ENCODE measurements at places on chromosomes 2 and 18. TPM values are rescaled to one million over a fixed set of nuclear protein-coding genes. Genes with fewer than 3 reads are reported as not detected.

The EVX2 gene
- total RNA-seq = not detected

The CNGA3 gene
- not detected for total RNA-seq

The PRSS56 gene
- not detected for total RNA-seq

The SCYGR8 gene
- total RNA-seq = not detected

The SUCLG1 gene
- 50.4 TPM for total RNA-seq

The KIAA2012 gene
- total RNA-seq = not detected

The CHST10 gene
- 6.0 TPM for total RNA-seq

The SMAD4 gene
- 77.9 TPM for total RNA-seq

The LBH gene
- total RNA-seq = 91.4 TPM

The ICOS gene
- 111 TPM for total RNA-seq

The FAM237A gene
- total RNA-seq = not detected

The ELOA2 gene
- total RNA-seq = under 0.01 TPM

The VSNL1 gene
- not detected for total RNA-seq

The RPRM gene
- total RNA-seq = 0.10 TPM

All from mononuclear cell (primary cell).